RCC 7860 (cell line): ENCODE measurements at places on chromosomes 5 and 9.

DNA sequence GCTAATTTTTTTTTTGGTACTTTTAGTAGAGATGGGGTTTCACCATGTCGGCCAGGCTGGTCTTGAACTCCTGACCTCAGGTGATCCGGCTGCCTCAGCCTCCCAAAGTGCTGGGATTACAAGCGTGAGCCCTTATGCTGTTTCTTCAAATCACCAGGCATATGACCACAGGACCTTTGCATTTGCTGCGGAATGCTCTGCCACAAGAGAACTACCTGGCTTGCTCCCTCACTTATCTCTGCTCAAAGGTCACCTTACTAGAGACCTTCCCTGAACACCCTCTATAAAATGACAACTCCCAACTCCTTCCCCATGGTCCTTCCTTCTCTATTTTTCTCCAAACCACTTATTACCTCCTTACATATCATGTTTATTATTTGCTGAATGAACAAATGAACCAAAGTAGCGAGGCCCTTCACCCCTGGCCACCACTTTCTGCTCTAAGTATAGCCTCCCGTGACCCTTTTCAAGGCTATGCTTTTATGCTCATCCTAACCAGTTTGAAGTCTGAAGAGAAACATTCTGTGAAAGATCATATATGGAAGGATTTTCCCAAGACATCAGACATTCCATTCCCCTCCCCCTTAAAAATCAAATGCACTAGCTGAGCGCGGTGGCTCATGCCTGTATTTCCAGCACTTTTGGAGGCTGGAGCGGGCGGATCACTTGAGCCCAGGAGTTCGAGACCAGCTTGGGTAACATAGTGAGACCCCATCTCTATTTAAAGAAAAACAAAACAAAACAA is 1.3 kb downstream of the ZER1 start:
- no peak for DNase-seq

DNA sequence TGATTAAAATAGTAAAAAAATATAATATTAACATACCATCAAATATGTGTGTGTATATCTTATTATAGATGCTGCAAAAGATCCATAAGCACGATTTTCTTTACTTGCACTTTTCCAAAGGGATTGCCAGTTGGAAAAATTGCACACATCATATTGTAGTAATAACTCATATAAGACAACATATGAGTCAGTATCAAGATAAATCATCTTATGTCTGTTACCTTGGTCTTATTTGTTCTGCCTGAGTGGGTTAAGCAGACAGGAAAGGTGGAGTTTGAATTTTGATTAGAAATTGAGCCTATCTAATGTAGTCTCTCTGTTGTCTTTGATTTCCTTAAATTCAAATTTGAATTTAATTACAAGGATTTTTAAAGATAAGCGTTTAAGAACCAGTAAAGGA is 24.6 kb downstream of the LYSMD3 start:
- DNase-seq, result no peak

DNA sequence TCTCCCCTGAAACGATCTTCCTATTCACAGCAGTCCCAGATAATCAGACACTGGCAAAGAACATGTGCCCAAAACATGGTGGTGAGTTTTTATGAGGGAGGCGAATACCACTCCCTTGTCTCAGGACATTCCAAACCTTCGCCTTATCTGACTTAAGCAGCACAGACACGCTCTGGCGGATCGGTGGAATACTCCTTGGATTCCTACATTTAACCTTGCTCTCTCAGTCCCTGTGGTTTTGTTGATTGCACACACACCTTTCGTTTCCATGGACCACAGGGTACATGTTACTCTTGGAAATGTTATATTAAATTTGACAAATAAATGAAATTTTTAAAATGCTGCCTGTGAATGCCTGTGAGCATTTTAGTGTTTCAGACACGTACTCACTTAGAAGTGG is 87.8 kb upstream of the CPEB4 start:
- DNase-seq, result peak; percentile 32

- DNase-seq, result peak; percentile 46
Observed at GRCh38 chr5:133952729-133953567, 15.5 kb downstream of the C5orf15 start.

GRCh38 chr9:90539286-90539685 is 103.3 kb downstream of the DIRAS2 start:
- no peak for DNase-seq

- no peak for DNase-seq
Observed at GRCh38 chr5:33339413-33339812, 101.4 kb upstream of the TARS1 start.
